ENCODE measurements at places on chromosomes 5 and 9.

GRCh38 chr9:134915046-134915985, 2.4 kb downstream of the FCN1 start:
- DNase-seq: no peak

- DNase-seq: no peak
Measured at GRCh38 chr9:114057161-114057885, 20.8 kb downstream of the AMBP start.

GRCh38 chr5:44833249-44833648, 24.5 kb downstream of the MRPS30 start:
- no peak for DNase-seq

- no peak for DNase-seq
Measured at GRCh38 chr5:58787987-58788386, 205.1 kb downstream of the RAB3C start.

GRCh38 chr5:140855772-140856674, at the start of gene PCDHA10:
PCDHA10 (plus strand) TSS chr5:140855897; CDS start chr5:140856049, 152 bp downstream.
- DNase-seq: no peak

- no peak for DNase-seq
Measured at GRCh38 chr5:14545308-14545707, 36.3 kb upstream of the OTULINL start.

GRCh38 chr5:127699416-127699815, 3.8 kb upstream of the CCDC192 start:
- no peak for DNase-seq

- no peak for DNase-seq
Measured at GRCh38 chr5:55873234-55873633, 22.1 kb downstream of the IL31RA start.

DNA sequence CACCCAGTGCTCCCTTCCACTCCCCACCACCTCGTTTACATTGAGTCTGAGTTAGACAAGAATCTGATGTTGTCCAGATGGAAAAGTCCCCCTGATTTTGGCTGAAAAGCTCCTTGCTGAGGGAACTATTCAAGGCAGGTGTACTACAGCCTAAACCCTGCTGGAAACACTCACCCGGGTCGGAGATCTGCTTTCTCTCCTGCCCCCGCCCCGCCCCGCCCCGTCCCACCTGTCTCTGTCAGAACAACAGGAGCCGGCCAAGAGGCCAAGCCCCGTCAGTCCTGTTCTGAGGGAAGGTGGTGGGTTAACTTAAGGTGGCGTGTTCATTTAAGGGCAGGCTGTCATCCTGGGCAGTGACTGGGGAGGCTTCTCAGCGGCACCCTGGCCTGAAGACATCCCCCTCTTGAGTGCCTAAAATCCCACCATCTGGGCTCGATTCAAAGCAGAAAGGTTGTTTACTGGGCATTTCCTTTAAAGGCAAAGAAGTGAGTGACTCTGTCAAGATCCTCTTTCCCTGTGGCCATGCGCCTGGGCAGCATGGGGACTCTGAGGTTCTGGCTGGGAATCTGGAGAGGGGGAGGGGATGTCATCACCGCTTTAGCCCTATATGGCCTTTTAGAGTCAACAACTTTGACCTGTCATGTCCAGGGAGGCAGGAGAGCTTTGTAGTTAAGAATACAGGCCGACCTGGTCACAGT, 71.1 kb upstream of the NEURL1B start:
- DNase-seq: no peak

- DNase-seq: no peak
Measured at GRCh38 chr9:132880324-132880661, 1.6 kb downstream of the SPACA9 start.

DNA sequence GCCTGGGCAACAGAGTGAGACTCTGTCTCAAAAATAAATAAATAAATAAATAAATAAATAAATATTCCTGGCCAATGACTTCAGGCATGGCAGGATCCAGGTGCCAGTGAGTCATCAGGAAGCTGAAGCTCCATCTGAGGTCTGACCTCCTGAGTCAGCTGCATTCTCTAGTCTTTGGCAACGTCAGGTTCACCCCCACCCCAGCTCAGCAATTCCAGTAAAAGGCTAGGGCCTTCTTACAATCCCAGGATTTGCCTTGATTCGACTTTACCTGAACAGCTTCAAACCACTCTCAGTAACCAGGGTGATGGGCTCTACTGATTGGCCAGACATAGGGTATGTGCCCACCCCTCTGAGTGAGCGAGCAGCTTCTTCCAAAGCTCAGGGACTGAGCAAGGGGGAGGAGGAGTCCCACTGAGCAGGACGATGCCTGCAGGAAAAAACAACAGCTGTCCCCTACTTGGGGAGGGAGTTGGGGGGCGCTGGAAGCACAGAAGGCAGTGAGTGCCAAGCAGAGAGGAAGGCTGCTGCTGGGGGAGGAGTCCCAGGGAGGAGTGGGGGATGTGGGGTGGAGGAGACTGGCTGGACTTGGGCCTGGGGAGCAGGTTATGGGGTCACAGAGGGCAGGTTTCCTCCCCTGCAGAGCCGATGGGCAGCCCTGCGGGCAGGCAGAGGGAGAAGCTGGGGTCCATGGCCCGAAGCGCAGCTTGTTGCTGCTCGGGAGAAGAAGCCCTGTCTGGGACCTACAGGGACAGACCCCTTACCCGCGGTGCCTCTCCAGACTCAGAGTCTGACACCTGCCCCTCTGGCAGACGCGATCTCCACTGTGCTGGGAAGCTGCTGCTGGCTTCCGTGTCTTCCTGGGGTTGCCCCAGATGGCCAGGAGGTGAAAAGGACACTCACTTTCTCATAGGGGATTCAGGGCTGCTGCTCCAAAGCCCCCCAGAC, 25.9 kb upstream of the UNC5A start:
- DNase-seq: no peak

- peak; percentile 91 for DNase-seq
Measured at GRCh38 chr9:89318123-89319014, at the start of gene SECISBP2. SECISBP2 (plus strand) TSS chr9:89318500; CDS start chr9:89318577, 77 bp downstream.

GRCh38 chr5:90696153-90696552, 137.6 kb downstream of the ADGRV1 start:
- DNase-seq: no peak

DNA sequence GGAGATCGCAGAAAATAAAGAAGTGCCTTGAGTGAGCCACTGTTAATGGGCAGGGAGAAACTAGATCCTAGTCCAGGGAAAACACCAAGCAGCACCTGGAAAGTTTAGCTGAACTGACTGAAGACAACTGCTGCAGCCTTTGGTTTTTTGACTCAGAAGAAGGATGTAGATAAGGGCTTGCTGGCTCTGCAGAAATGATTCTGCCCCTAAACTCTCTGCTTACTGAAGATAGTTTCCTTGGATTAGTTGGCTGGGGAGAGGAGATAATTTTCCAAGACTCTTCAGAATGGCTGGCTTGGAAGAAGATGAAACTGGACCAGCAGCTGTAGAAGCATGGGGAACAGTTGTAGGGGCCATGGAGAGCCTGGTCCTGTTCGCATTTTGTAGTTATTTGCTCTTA, 471.8 kb downstream of the KDM4C start:
- DNase-seq: no peak

- DNase-seq: no peak
Measured at GRCh38 chr9:84145031-84145430, 164.4 kb downstream of the RMI1 start.

DNA sequence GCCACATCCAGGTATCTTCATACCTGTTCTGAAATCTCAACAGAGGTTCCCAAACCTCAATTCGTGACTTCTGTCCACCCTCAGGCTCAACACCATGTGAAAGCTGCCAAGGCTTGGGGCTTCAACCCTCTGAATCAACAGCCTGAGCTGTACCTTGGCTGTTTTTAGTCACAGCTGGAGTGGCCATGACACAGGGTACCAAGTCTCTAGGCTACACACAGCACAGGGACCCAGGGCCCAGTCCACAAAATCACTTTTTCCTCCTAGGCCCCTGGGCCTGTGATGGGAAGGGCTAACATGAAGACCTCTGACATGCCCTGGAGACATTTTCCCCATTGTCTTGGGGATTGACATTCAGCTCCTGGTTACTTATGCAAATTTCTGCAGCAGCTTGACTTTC, 464.9 kb downstream of the ELAVL2 start:
- DNase-seq: no peak

DNA sequence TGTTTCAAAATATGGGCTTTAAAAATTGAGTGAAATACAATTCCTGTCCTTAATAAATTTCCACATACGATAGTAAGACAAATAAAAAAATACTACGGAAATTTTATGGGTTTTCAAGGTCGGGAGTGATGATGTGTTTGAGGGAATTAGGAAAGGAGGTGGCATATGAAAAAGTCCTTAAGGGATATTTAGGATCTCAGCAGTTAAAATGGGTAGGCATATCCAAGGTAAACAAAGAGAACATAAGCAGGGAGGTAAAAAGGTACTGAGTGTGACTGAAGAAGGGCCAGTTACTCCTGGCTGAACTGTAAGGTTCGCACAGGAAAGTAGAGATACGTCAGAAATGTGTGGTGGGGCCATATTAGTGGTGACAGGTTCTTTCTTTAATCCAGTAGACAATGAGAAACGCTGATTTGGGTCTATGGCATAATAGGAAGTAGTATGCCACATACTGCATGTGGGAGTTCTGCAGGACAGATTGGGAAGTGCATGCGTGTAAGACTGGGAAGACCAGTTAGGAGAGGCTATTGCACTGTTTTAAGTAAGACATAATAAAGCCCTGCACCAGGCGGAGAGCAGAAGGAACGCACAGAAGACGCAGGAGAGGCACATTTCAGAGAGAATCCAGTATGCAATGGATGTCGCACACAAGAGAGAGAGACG, 937 bp upstream of the HMGCR start:
- peak; percentile 56 for DNase-seq

- DNase-seq: no peak
Measured at GRCh38 chr9:82353631-82354278, 365.2 kb downstream of the SPATA31D1 start.

DNA sequence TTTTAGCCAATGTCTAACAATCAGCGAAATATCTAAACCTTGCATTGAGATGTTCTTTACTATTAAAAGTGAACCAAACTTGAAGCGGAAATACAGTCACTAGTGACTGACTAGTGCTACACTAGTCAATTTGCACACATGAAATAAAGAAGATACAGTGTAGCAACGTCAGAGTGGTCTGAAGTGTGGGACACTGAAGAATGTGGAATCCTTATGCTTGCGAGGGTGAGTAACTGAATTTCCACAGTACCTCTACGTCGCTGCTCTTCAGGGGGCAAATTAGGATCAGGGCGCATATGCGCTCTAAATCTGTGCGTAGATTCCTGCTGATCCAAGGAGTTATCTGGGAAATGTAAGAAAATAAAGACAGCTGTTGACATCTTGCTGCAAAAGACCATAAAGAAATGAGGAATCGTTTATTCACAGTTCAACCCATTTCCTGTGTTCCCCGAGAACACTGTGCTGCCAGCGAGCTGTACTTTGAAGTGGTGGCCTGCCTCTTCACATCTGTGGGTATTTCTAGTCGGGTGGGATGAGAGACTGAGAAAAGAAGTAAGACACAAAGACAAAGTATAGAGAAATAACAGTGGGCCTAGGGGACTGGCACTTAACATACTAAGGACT, 39.8 kb upstream of the FLT4 start:
- DNase-seq: no peak

DNA sequence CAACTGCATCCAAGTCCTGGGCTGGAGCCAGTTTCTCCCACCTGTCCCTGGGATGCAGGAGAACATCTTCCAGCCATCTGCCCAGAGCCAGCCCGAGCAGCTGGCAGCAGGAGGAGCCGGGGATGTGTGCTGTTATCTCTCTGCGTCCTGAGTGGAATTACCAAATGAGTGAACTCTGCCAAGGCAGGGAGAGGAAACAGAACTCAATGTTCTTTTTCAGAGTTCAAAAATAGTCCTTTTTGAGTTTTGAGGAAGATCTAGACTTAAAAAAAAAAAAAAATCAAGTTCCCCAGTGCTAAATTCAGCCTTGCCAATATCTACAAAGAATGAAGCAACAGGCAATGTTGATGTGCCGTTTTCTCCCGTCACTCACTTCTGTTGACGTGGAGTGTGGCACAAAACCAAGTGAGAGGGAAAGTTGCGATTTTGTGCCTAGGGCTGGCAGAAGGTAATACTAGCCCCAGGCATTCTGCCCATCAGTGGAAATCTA, 56.2 kb downstream of the TMOD1 start:
- DNase-seq: no peak

- no peak for DNase-seq
Measured at GRCh38 chr5:54942064-54942778, 43.2 kb downstream of the ESM1 start.

- no peak for DNase-seq
Measured at GRCh38 chr5:112923988-112924387, 2.0 kb upstream of the REEP5 start.

DNA sequence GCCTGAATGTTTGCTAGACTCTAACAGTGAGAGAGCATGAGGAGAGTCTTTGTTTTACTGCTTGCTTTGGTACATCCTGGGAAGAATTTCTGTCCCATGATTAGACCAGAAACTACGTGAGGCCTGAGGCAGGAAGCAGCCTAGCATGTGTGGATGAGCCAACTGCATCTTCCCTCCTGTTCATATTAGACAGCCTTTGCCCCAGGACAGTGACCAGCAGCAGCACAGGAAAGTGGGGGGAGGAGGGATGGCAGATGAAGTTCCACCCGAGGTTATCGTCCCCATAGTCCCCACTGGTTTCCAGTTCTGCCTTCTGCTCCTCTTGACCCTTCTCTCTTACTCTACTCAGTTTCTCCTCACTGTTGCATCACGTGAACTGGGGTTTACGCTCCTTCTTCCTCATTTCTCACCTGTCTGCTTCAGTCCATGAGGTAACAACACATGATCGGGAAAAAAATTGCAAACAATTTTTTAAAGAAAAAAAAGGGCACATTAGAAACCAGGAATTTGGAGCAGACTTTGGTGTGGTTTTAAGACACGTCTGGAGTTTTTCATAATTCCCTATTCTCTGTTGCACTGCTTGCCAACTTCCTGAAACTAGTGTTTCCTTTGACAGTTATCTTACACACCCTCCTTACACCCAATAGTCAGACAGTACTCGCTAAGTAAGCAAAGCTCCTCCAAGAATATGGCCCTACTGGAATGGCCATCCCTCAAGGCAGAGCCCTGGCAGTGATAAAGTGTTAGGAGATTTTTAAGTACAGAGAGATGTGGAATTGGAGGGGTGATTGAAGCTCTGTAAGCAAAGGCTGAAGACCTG, 84.1 kb downstream of the SNX18 start:
- no peak for DNase-seq

DNA sequence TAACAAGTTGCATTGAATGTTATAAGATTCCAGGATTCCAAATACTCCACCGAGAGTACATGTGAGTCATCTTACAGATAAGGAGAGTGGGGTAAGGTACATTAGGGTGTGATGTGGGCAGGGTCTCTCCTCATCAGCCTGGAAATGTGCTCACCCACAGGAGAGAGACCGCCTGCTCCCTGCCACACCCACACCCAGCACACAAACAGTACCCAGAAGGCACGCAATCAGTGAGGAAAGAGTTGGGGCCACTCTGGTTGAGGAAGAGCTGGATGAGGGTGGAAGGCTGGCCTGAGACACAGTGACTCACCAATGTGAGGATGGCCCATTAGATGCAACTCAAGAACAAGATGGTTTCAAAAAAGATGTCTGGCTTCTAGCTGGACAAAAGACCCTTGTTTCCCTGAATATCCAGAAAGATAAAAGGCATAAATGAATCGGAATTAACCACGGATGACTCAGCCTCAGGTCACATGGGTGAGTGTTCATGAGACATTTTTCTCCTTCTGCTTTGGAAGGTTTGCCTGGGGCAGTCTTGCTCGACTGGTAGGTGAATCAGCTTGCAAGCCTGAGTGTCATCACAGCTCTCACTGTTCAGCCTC, 51.1 kb upstream of the LHFPL2 start:
- DNase-seq: no peak
